COR-L47 (cell line): ENCODE measurements at places on chromosomes 4 and X.

DNA sequence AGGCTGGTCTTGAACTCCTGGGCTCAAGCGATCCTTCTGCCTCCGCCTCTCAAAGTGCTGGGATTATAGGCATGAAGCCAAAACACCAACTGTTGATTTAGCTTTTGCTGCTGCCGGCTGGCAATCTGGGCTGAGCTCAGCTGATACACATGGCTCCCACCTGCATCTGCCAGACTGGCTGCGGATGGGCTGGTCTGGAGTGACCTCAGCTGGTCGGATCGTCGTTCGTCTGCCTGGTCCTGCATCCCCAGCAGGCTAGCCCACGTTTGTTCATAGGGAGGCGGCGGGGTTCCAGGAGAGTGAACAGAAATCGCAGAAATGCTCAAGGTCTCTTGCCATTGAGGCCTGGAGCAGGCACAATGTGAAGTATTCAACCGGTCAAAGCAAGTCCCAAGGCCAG lies 74.4 kb upstream of the DDX3X start:
- DNase-seq, result no peak

- no peak for DNase-seq
These were observed 741 bp downstream of the ANAPC4 start for GRCh38 chr4:25377572-25378436.

GRCh38 chr4:73439445-73439844 lies 3.4 kb downstream of the AFP start:
- no peak for DNase-seq

DNA sequence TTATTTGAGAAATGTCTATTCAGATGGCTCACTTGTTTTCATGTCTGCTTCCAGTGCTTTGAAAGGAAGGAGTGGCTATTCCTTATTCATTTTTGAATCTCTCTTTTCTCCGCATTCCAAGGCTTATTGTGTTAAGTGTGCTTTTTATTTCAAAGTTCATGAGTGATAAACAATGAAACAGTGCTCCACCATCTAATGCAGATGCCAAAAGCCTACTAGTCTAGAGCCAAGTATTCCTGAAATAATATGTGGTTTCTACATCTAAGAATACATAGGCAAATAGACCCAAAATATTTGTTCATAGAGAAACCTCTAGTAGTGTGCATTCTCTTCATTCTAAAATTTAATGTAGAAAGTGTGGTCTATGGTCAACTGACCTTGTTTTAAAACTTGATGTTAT lies 187.3 kb downstream of the GABRB1 start:
- no peak for DNase-seq

GRCh38 chrX:104435249-104435648 lies 130.8 kb upstream of the IL1RAPL2 start:
- DNase-seq, result peak; percentile 14

DNA sequence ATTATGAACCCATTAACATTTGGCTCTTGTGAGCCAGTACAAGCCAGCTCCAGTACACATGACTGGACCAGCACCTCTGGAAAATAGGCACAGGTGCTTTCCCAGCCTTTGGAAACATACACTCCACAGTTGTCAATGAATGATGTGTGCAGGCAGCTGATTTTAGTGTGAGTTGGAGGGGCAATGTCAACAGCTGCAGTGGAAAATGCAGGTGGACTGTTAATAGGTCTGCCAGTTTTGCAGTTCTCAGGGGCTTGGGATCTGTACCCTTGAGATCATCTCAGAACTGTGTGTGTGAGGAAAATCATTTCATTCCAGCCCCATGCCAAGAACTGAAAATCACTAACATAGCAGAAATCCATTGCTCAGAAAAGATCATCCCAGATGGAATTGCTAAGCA lies 81.7 kb upstream of the CHRDL1 start:
- no peak for DNase-seq

DNA sequence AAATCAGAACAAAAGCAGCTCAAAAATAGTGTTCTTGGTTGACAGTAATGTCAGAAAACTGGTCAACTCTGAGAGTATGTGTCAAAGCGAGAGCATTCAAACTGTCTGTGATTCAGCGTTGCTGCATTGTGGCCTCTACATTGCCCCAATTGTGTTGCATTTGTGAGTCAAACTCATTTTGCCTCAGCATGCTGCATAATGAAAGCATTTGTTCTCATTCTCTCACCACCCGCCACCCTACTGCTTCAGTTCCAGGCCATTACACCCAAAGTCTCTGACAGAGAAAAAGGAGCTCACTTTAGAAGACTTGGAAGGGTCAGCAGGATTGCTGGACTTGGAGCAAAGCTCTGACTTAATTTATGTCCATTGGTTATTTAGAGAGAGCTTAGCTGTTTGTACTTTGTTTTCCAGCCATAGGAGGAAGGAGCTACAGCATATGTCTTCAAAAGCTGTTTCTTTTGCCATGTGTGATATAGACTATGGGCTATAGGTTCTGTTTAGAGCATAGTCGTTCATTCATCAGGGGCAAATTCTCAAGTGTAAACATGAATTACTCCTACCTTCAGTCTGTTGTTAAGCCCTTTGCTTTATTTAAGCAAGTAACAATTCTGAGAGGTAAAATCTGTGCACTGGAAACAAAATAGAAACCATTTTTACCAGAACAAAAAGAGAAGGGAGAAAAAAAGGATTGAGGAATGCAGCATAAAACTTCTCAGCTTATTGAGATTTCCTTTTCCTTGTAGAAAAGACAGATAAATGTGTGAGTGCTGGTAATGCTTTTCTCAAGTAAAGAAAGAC lies 153.4 kb upstream of the ANK2 start:
- no peak for DNase-seq

GRCh38 chrX:150648296-150648940 lies 44.8 kb upstream of the MTMR1 start:
- DNase-seq, result no peak

DNA sequence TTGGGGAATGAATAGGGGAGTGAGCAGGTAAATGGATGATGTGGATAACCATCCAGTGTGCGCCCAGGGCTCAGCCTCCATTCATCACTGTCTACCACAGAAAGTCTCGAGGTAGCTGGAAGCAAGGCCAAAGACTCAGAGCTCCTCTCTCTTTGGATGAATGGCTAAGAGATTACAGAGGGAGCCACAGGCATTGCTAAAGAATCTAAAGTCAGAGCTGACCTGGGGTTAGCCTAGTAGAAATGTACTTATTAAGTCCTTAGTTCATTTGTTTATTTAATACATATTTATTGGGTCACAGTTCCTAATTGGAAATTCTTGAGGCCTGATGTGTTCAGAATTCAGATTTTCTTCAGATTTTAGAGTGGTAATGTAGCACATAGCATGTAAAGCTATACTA lies 88.7 kb upstream of the HPF1 start:
- no peak for DNase-seq

- DNase-seq, result no peak
These were observed 50.5 kb upstream of the RAB33B start for GRCh38 chr4:139403462-139403861.

GRCh38 chr4:88285235-88285653 lies 883 bp upstream of the PPM1K start:
- no peak for DNase-seq

DNA sequence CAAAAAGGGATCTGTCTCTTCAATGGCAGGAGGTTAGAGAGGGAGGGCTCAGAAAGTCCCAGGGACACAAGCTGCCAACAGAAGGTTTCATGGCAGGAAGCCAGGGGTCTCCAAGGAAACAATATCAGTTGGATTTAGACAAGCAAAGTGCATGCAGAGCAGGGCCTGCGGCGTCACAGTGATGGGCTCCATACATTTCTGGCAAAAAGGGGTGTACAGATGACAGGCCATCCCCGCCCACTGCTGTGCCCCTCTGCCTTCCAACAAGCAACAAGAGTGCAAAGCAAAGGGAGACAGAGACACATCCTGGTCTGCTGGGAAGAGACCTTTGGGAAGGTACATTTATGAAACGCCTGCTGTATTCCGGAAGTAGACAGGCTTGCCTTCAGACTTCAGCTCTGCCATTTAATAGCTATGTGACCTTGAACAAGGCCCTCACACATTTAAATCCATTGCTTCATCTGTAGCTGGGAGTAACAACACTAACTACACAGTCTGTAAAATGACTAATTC lies 121.2 kb downstream of the AFAP1 start:
- peak; percentile 59 for DNase-seq

DNA sequence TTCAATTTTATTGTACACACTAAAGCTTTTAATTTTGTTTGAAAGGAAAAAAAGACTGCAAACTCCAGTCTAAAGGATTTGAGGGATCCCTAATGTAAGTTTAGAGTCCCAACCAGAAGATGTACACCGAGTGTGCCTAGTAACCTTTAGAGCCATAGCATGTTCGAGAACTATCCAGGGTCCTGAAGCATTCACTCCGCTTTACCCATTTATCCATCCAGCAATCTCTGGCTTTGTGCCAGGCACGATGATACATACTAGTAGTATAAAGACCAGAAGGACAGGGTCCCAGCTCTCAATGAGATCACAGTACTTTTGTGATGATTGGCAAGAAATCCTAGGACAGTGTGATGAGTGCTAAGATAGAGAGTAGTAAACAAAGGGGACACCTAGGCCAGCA lies 168.7 kb downstream of the STK32B start:
- DNase-seq, result no peak

GRCh38 chr4:123649645-123650391 lies 253.2 kb downstream of the SPRY1 start:
- DNase-seq, result peak; percentile 83

DNA sequence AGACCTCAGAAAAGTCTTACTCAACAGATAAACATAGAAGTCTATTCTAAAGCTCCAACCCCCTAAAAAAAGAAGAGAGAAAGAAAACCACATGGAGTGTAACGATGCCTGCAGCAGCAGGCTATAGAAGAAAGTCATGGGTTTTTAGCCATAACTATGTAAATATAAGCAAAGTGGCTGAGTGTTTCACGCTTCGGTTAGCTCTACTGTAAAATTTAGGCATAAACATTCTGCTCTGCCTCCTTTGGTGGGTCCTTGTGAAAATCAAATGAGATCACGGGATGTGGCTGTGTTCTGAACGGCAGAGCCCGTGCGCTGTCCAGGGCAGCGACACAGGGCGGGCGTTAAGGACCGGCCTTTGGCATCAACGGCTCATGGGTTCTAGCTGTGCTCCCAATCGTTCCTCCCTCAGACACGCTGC lies 78.4 kb downstream of the IRF2 start:
- DNase-seq, result no peak

DNA sequence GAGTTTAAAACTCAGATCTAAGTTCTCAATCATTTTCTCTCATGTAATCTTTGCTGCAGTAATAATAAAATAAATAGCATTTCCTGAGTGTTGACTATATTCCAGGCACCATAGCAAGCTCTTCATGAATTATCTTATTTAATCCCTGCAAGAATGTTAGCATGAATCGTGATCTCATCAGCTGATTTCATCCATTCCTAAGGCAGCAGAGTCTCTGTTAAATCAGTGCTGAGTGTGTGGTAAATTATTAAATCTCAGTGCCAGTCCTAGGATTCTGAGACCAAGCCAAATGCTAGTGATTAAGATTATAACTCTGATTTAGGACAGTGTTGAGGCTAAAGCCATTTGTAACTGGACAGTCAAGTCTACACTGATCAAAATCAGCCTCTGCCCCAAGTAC lies 240.3 kb upstream of the TAPT1 start:
- DNase-seq, result no peak

DNA sequence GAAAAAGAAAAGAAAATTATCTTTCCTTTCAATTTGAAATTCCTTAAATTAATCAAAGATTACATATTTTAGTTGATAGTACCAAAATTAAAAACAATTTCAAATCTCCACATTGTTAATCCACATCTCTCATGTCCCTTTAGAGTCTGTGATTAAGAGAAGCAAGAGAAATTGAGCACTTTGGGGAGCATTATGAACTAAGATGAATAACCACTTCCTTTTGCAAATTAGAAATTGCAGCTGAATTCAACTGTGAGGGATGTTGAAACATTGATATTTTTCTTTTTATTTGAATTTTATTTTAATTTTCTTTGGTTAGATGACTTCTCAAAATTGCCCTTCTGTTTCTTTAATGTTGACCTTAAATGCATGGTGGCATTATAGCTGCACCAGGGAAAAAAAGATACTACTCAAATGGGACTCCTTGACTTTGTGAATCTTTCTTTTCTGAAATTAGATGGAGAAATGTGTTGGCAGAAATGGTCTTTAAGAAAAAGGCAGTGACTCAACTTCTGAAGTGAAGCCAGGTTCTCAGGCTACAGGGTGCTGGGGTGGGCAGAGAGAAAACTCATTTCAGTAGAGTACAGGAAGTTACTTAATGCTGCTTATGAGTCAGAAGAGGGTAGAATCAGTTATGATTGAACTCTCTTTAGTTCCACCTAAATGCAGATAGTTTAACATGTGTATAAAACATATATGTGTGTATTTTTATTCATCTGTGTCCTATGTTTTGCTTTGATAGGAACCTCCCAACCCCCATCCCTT lies 92.0 kb upstream of the TNIP3 start:
- DNase-seq, result no peak

- DNase-seq, result no peak
These were observed 86.3 kb downstream of the CDS1 start for GRCh38 chr4:84669201-84669600.

- DNase-seq, result no peak
These were observed 11.9 kb downstream of the ADD1 start for GRCh38 chr4:2855584-2855983.

DNA sequence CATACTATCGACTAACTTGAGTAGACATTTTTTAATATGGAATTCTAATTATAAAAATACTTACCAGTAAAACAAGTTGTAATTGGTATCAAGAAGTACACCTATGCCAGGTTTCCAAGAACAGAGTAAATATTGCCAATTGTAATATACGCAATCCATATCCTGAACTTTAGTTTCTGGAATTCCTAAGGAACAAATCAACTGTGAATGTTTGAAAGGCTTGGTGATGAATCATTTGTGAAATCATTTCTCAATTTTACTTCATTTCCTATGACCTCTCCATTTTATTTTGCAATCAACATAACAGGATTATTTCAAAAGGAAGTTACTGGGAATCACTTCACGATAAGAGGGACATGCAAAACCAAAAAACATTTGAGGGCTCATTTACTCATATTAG lies 3.7 kb downstream of the IL13RA2 start:
- no peak for DNase-seq

DNA sequence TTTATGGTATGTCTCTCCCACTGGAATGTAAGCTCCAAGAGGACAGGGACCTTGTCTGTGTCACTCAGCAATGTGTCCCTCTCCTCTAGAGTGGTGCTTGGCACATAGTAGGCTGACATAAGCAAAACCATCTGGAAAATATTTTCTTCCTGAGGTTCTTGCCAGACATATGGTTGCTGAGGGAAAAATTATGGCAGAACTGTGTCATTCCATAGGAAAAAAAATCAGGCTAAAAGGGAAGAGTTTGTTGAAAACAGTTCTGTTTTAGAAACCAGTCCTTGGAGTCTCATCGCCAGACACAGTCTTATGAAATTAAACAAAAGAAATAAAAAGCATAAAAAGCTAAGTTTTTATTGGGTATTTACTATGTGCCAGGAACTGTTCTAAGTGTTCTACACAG lies 60.9 kb downstream of the RTL9 start:
- DNase-seq, result no peak

GRCh38 chrX:135651647-135652295 lies 61.7 kb upstream of the CT45A1 start:
- DNase-seq, result no peak

- DNase-seq, result no peak
These were observed 34.3 kb upstream of the NLGN4X start for GRCh38 chrX:6262959-6263358.

GRCh38 chr4:121977251-121978171 lies 25.7 kb upstream of the TRPC3 start:
- peak; percentile 1 for DNase-seq
